Right atrium auricular region (tissue), 2 donors: ENCODE measurements at places on chromosomes 1 and 21. TPM values are rescaled to one million over a fixed set of nuclear protein-coding genes. Genes with fewer than 3 reads are reported as not detected.

The SNX7 gene
- 17.7 TPM for total RNA-seq

DNA sequence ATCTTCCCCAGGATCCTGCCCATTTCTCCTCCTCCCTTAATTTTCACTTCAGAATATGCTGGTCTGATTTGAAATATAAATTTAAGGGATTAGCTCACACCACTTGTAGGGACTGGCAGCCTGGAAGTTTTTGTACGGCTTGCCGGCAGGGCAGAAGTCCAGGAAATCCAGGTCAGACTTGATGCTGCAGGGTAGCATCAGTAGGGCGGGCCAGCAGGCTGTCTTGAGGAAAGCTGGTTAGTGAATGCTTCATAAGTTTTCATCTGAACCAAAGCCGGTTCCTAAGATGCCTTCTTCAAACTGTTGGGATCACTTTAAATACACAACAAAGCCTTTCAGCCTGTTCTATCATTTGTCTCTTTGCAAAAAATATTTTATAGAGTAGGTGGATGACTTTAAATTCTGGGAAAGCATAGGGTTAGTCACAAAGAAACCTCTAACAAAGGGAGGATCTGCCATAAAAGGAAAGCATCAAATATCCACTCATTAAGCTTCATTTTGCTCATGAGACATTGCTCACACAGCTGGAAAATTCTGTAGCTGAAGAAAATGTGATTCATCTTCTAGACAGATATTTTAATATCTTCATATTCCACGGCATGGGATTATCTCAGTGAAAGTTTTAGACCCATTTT lies 90.7 kb upstream of the GFI1 start:
- peak; percentile 61 for DNase-seq

The FAAH gene
- total RNA-seq: 10.5 TPM

DNA sequence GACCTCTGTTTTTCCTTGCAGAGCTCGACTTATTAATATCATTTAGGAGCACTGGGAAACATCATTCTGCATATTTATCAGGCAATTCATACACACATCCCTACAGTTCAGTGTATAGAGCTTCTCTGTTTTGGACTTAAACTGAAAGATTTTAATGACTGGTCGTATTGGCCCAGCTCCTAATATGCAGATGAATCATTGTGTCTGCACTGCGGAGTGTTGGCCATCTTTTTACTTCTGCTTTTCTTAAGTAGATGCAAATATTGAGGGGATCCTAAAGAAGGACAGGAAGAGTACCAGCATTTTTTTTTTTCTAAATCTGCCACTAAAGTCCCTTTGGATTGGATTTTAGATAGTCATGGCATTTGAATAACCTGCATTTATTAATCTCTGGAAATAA lies 154.8 kb downstream of the BACH1 start:
- no peak for DNase-seq

GRCh38 chr1:24266998-24267397 lies 52.2 kb upstream of the GRHL3 start:
- DNase-seq: no peak

DNA sequence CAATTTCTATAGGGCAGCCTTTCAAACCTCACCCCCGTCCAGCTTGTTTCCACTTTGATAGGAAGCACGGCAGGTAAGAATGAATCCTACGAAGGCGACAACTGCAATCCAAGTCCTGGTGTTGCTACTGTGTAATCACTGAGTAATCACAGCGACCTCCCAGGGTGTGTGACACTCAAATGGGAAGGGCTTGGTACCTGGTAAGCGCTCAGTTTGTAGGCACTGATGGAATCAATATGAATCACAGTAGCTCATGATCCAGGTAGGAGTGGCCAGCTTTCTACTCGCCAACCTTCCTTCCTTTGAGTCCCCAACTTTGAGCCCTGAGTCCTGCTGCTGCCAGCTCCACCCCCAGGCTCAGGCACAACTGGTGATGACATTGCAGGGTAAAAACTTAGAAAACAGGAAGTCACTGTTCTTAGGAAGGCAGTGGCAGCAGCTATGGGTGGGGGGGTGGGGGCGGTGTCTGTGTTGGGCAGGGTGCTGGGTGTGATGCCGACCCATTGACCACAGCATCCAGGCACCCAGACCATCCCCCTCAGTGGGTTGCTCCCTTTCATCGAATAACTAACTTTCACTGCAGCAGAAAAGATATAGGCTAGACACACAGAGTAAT lies 70.7 kb downstream of the CD247 start:
- no peak for DNase-seq

The URB1 gene
- total RNA-seq: 8.6 TPM

GRCh38 chr1:212528501-212528900 lies 80.1 kb upstream of the ATF3 start:
- no peak for DNase-seq

GRCh38 chr1:40232444-40232843 lies 15.3 kb upstream of the TMCO2 start:
- no peak for DNase-seq

GRCh38 chr1:98054786-98055185 lies 134.0 kb upstream of the DPYD start:
- DNase-seq: no peak

The CA6 gene
- not detected for total RNA-seq

GRCh38 chr1:226797151-226797550 lies 58.1 kb upstream of the ITPKB start:
- DNase-seq: no peak

The RNF11 gene
- 87.2 TPM for total RNA-seq

- DNase-seq: no peak
Observed at GRCh38 chr1:151988405-151988923, 5.2 kb downstream of the S100A10 start.

DNA sequence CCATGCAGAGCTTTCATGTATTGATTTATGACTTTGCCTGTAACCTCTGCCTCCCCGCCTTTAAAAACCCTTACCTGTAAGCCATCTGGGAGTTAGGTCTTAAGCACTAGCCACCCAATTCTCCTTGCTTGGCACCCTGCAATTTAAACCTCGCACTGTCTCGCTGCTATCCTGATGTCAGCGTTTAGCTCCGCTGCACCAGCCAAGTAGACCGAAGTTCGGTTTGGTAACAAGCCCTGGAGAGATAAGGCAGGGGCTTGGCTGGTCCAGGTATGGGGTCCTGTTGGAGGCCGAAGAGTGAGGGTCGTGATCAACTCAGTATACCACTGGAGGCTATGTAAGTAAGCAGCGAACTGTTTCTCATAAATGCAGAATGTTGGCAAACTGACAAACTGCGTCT lies 64.4 kb downstream of the GALNT2 start:
- no peak for DNase-seq

DNA sequence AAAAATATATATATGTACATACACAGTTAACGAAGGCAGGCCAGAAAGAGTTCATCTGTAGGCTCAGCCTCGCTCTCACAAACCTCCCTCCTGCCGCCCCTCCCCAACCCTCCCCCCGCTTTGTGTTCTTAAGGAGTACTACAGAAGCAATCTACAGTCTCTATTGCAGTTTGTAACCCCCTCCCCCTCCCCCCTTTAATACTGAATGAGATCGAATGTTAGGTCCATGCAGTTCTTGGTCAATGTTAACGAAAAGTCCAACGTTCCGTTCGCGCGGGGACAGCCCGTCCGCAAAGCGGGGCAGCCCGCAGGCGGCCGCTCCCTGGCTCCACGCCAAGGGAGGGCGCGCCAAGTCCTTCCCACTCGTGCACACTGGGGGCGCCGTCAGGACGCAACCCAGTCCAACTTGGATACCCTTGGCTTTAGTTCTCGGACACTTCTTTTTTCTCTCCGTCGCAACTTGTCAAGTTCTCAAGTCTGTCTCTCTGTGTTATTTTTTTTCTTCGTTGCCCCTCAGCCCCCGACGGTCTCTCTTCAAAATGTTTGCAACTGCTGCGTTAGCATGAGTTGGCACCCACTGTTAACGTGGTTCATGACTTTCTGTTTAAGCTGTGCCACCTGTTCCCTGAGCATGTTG lies 2.2 kb downstream of the JUN start:
- DNase-seq: peak; percentile 71

DNA sequence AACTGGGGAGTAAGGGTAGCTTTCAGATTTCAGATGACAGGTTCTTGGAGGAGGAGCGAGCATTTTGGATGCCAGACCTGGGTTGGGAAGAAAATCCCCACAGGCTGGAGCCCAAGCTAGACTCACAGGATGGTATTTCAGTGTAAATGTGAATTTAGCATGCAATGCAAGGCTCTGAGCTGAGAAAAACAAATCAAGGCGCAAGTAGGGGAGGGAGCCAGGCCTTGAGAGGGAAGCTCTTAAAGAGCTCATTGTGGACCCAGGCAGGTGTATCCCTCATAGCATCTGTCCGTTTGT lies 386.1 kb downstream of the MATN1 start:
- DNase-seq: peak; percentile 28

DNA sequence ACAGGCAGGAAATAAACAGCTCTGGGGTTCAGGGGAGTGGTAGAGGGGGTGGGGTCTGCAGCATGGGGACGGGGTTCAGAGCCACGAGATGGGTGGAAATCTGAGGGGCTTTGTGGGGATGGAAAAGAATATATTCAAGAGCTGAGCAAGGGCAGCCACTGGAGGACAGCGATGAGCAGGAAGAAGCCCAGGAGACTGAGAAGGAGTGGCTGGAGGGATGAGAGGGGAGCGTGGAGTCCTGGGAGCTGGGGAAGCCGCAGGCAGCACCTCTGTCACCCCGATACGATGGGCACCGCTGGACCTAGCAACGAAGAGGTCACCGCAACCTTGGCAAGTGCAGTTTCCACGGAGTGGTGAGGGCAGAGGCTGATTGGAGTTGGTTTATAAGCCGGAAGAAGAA lies 10.0 kb upstream of the KCNAB2 start:
- no peak for DNase-seq

GRCh38 chr1:51908499-51908898 lies 30.0 kb upstream of the NRDC start:
- no peak for DNase-seq

- DNase-seq: no peak
Observed at GRCh38 chr1:6588128-6588892, 8.5 kb downstream of the ZBTB48 start.

- DNase-seq: no peak
Observed at GRCh38 chr1:178645808-178646200, 79.2 kb upstream of the RALGPS2 start.

- no peak for DNase-seq
Observed at GRCh38 chr1:5493851-5494311, 498.3 kb downstream of the NPHP4 start.

The PPFIA4 gene
- total RNA-seq: 16.3 TPM

DNA sequence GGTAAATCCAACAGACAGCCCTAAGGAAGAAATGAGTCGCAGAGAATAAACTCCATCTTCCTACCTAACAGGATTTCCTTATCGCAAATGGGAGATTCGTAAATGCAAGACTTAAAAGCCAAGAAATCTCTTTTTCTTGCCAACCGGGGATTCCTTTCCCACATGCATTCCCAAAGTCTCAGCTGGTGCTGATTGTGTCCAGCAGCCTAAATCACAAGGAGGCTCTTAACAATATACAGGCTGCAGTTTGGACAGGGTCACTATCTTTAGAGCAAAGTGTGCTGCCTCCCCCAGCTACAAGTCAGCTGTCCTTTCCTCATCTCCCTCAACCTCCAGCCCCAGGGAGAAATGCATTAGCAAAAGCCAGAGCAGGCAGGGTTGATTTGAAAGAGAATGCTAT lies 189.8 kb upstream of the PLXNA2 start:
- DNase-seq: no peak

The DMAP1 gene
- 32.1 TPM for total RNA-seq

- no peak for DNase-seq
Observed at GRCh38 chr1:58576727-58577653, at the start of gene TACSTD2. TACSTD2 (minus strand) TSS chr1:58577252; CDS start chr1:58577156, 96 bp downstream.

DNA sequence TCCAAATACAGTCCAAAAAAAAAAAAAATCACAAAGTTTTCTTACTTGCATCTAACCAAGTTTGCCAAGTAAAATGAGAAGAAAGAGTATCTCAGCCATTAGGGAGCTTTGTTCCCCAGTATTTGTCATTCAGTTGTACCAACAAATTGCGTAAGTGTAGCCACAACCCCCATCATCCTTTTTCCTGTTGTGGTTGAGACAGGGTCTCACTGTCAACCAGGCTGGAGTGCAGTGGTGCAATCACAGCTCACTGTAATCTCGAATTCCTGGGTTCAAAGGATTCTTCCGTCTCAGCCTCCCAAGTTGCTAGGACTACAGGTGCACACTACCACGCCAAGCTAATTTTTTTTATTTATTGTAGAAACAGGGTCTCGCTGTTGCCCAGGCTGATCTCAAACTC lies 9.5 kb downstream of the STX6 start:
- no peak for DNase-seq

The MYBPH gene
- not detected for total RNA-seq

- no peak for DNase-seq
Observed at GRCh38 chr1:235342471-235342870, 14.1 kb downstream of the GGPS1 start.

DNA sequence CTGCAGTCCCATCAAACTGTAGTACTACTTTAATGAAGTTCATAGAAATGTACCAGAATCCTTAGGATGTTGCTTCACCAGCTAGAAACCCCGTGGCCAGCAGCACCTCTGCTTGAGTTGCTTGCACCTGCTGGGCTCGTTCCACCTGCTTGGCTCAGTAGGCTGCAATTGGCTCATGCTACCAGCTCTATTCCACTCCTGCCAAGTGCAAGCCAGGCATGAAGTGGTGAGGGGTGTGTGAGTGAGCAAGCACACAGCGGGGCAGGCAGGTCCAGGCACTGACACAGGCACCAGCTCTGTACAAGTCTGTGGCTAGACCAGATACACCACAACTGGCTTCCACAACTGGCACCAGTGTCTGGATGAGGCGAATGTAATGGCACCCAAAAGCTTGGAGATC lies 209.9 kb downstream of the AMY1C start:
- DNase-seq: no peak

DNA sequence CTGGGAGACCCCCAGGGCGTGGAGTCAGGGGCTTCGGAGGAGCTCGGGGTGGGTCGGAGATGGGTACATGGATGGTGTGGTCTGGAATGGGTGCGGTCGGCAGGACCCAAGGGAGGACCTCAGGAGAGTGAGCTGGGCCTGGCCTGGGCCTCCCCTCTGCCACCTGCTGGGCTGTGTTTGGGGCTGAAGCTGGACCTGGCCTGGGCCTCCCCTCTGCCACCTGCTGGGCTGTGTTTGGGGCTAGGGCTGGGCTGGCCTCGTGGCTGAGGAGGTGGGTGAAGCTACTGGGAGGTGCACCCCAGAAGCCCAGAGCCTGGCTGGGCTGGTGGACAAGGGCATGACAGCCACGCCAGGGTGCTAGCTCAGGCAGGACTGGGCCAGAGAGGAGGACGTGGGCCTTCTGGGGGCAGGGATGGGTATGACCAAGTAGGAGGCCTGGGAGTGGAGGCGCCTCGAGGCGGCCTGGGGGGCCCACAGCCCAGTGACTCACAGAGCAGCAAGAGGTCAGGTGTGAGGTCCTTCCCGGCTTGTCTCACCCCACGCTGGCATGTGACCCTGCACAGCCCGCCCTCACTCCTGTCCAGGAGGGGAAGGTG lies 14.5 kb downstream of the SAMD11 start:
- DNase-seq: no peak

- no peak for DNase-seq
Observed at GRCh38 chr1:232965912-232966217, 15.5 kb downstream of the NTPCR start.

DNA sequence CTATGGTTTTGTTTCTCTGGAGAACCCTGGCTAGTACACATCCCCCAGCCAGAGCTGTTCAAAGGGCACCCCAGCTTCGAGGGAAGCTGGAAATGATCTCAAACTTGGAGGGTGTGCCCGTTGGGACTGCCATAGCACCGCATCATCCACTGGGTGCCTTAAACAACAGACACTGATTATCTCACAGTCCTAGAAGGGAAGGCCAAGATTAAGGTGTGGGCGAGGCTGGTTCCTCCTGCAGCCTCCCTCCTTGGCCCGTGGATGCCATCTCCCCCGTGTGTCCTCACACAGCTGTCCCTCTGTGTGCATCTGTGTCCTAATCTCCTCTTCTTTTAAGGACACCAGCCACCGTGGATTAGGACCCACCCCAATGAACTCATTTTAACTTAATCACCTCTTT lies 4.2 kb upstream of the IBA57 start:
- no peak for DNase-seq

GRCh38 chr1:245411245-245412036 lies 256.7 kb downstream of the KIF26B start:
- DNase-seq: no peak
